ENCODE measurements at places on chromosomes 1 and 21. TPM values are rescaled to one million over a fixed set of nuclear protein-coding genes. Genes with fewer than 3 reads are reported as not detected.

GRCh38 chr1:32733582-32734321 lies 31.2 kb upstream of the SYNC start:
- DNase-seq, result no peak

DNA sequence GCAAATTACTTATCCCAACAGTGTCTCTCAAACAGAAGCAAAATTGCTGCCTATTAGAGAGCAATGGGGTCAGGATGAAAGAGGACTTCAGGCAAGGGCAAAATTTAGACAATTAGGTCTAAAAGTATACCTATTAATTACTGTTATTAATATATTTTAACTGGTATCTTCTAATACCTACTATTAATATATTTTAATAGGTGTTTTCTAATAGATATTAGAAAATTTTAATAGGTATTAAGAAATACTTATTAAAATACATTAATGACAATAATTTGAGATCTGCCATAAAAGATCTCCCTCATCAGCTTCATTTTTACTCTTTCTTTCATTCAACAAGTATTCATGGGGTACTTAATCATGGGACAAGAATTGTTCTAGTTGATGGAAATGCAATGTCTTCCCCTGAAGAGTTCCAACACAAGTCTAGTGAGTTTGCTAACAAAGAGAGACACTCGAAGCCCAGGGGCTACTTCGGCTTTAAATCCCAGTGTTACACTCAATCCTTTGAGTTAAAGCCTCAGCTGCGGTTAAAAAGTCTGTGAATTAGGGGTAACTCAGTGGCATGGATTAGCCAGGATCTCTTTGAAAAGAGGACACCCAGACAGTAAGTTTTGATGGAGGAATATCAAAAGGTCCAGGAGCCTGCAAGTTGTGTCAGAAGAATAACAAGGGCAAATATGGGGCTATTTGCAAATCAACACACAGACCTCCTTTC lies 44.1 kb downstream of the STYXL2 start:
- no peak for DNase-seq

GRCh38 chr21:41888749-41889376 lies 9.7 kb upstream of the PRDM15 start:
- DNase-seq, result no peak

GRCh38 chr1:182101415-182102042 lies 40.0 kb upstream of the ZNF648 start:
- DNase-seq, result peak; percentile 48

GRCh38 chr1:67647036-67647798 lies 37.8 kb upstream of the GADD45A start:
- DNase-seq, result no peak

GRCh38 chr1:115501476-115501875 lies 140.3 kb upstream of the VANGL1 start:
- DNase-seq, result no peak

DNA sequence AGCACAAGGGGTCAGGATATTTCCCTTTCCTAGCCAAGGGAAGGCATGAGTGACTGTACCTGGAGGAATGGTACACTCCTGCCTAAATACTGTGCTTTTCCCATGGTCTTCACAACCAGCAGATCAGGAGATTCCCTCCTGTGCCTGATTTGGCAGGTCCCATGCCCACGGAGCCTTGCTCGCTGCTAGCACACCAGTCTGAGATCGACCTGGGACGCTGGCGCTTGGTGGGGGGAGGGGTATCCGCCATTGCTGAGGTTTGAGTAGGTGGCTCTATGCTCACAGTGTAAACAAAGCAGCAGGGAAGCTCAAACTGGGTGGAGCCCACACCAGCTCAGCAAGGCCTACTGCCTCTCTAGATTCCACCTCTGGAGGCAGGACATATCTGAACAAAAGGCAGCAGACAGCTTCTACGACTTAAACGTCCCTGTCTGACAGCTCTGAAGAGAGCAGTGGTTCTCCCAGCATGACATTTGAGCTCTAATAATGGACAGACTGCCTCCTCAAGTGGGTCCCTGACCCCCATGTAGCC lies 486.0 kb upstream of the CHRM3 start:
- no peak for DNase-seq

DNA sequence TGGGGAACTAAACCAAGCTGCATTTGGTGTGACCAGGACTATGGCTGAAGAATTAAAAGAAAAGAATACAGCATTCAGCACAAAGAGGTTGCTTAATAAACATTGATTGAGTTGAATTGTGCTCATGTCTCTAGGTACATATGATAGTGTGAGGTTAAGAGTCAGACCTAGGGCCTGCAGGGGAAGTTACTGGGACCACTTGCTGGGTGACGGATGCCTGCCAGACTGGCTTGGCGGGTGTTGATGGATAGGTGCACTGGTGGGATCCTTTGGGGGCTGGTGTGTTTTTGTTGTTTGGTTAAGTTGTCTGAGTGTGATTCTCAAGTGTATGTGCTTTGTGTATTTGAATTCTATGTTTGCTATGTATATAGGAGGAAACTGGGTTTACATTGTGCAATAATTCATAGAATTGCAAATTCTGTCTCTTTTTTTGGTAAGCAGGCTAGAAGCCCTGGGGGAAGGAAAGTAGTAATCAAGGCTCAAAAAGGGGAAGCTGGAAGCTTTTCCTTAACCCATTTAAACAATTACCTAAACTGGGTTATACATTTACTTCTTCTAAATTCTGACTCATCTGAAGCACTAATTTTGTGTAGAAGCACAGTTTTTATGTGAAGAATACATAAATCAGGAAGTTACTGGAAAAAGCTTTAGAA lies 1.8 kb downstream of the CD101 start:
- no peak for DNase-seq

- no peak for DNase-seq
These were observed 60.0 kb downstream of the INTS7 start for GRCh38 chr1:211975152-211975941.

DMRTA2 gene
- 0.20 TPM for total RNA-seq

DNA sequence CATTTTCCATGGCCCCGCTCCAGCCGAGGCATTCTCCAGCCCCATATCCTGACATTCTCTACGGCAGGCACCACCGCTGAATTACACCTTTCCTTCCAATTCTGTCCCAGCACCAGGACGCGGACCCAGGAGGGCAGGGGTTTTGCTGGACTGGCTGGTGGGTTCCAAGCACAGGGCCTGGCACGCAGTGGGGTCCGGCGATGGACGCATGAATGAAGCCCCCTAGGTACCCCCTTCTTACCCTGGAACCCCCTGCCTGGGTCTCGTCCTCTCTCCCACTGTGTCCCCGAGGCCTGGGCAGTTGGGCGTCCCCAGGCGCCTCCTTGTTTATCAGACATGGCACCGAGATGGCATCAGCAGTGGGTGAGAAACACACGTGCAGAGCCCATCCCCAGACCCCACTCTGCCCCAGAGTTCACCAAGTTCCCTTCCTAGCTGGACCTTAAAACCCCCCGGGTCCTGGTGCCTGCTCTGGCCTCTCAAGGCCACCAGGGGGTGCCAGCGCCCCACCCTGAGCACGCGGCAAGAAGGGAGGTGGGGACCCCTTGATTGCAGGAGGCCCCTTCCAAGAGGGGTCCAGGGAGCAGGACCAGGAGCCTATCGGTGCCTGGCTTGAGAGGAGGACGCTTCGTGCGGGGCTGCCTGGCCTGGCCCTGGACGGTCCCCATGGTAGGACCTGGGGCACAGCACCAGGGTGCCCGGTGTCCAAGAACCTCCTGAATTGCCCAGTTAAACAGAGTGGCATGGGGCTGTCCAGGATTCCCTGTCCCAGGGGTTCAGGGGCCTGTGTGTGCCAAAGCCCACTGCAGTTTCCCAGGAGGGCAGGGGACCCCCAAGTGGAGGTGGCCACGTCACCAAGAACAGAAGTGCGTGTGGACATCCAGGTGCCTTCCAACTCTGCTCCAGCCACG lies 46.1 kb downstream of the MEGF6 start:
- peak; percentile 39 for DNase-seq

- no peak for DNase-seq
These were observed 145.4 kb downstream of the C1orf21 start for GRCh38 chr1:184532199-184532598.

DNA sequence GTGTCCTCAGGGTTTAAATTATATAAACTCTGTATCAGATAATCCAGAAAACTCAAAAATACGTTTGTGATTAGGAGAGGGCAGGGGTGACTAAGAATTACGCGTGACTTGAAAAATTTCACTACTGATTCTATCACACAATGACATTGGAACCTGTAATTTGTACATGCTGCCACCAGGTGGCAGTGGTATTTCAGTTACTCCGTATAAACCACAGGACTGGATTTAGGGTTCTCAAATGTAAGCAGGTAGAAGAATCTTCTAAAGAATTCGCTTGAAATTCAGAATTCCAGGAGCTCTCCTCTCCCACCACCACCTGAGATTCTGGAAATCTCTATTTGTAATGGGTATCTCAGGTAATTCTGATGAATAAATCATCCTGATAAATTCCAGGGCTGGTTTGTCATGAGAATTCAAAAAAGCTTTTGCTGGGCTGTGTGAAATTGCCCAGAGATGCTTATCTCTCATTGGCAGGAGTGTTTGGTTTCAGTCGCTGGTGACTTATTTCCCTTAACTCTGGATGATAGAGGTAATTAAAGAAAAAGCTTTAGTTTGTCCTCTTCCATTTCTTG lies 1.7 kb upstream of the KRTAP7-1 start:
- no peak for DNase-seq

DNA sequence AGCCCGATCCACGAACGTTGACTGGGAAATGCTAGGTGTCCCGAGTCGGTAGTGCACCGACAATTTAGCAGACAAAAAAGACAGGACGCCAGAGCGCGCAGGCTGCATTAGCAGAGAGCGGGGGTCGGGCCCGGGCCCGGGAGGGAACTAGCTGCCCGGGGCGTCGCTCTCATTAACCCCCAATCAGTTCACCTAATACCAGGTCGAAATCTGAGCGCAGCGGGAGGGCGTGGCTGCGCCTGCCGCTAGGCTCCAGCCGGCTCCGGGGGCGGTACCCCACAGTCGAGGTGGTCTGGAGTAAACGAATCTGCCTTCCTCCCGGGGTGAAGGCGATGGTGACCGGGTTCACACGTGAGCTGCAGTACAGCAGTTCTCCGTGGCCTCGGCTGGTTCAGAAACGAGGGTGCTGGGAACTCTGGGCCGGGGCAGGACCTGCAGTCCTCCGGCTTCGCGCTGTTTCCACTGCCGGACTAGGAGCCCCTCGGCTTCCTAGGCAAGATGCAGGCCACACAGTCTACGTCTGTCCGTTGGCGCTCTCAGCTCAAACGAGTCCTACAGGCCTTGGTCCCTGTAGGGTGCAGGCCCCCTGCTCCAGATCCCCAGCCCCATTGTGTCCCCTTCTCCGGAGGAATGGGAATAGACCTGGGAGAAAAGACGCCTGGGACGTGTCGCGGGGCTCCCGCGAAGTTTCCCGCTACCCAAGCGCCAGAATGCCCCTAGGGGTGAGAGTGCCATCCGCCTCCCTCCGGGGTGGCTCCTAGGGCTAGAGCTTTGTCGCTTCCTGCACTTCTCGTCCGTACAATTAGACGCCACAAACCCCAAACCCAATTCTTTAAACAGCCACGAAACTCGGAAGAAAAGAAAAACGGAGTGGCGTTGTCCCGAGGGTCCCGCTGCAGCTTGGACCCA lies 2.0 kb downstream of the GFI1 start:
- DNase-seq, result peak; percentile 35

DNA sequence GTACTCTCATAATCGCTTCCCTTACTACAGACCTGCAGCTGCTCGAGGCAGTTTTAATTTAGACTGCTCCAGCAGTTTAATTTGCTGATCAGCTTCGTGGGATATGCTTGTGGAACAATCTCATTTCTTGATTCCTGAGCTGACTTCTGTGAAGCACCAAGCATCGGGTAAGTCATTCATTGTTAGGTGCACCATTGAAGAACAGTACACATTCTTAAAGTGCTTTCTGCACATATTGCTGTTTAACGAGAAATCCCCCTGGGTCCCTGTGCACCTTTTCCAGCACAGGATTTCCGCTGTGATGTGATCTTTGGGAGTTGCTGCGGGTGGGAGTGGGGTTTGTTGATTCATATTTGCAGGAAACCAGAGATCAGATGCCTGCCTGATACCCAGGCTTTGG lies 9.1 kb downstream of the GALNT2 start:
- DNase-seq, result no peak
